ENCODE measurements at places on chromosomes 1 and 21. TPM values are rescaled to one million over a fixed set of nuclear protein-coding genes. Genes with fewer than 3 reads are reported as not detected.
A peak's percentile ranks its signal among the peaks of the same experiment; 100 is the strongest.

DNA sequence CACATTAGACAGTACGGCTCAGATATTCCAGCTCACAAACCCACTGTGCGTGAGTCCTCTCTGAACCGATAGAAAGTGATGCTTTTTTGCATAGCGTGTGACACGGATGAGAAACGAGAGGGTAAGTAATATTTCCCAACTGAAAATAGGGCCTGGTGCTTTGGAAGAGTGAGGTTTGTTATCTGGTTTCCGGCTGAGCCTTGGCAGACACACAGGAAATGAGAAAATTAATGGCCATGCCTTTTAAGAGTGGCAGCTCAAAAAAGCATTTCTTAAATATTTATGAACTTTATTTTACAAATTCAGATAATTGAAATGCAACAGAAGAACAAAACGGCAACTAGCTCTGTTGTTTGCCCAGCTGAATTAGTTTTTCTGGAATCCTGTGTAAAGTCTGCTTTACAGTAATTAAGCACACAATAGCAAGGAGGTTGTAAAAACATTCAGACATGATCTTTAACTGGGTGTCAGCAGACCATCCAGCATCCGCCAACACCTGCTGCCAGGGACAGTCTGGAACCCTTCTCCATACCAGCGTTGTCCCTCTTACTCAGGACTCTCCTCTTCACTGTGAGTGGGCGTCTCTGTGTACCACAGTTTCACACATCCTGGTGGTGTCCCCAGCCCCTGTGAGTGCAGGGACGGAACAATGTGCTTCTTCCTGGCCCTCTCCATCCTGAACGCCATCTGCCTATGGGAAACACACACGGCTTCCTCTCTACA is 155.4 kb downstream of the PGBD5 start:
- peaks cover 5% of the 10 kb centered on the region for H3K36me3 ChIP-seq
- peak overlapping the region; percentile 70 for H3K27ac ChIP-seq
- no peak for DNase-seq
- peaks cover 33% of the 10 kb centered on the region for H3K4me1 ChIP-seq

DNA sequence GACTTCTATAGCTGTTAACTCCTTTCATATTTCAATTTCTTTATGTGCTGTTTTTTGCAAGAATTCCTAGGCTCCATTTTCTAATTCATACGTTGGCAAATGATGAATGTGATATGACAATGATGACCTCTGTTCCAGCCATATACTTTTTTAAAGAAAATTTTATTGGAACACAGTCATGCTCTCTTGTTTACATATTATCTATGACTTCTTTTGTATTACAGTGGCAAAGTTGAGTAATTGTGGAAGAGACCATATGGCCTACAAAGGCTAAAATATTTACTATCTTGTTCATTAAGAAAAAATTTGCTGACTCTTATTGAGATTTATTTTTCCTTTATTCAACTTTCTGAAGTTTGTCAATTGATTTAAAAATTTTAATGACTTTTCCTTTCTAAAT is 7.1 kb downstream of the IFI44L start:
- peaks cover 82% of the 10 kb centered on the region for H3K36me3 ChIP-seq
- H3K27ac ChIP-seq = peak overlapping the region; percentile 67
- DNase-seq = no peak
- peak overlapping the region; percentile 93 for H3K4me3 ChIP-seq

GRCh38 chr21:40850071-40850470 is 3.1 kb upstream of the DSCAM start:
- no peak overlapping the region for H3K27ac ChIP-seq
- peaks cover 21% of the 10 kb centered on the region for H3K27me3 ChIP-seq
- H3K36me3 ChIP-seq = no peaks in the 10 kb centered on the region
- H3K4me3 ChIP-seq = no peak overlapping the region
- DNase-seq = no peak

DNA sequence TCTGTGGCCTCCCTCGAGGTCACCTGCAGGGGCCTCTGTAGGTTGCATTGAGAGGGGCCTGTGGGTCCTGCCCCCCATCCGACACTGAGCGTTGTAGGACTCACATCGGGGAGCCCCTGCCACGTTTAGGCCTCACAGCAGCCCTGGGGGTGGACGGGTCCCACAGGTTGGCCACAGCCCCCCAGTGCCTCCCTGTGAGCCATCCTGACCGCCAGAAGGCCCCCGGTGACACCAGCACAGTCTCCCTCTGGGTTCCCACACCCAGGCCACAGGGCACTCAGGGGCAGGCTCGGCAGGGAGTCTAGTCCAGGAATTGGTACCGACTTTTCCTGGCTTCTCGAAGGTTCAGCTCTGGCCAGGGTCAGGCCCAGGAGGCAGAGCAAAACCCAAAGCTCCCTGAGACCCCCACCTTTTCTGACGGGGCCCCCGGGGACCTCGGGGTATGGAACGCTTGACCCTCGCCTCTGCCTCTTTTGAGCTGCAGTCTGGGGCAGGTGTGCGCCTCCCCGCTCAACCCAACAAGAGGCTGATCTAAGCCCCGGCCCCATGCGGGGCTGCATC is 13.9 kb upstream of the POFUT2 start:
- no peak overlapping the region for H3K4me3 ChIP-seq
- no peak for DNase-seq
- H3K27ac ChIP-seq = no peak overlapping the region
- peaks cover 6% of the 10 kb centered on the region for H3K27me3 ChIP-seq
- peaks cover 6% of the 10 kb centered on the region for H3K4me1 ChIP-seq

DNA sequence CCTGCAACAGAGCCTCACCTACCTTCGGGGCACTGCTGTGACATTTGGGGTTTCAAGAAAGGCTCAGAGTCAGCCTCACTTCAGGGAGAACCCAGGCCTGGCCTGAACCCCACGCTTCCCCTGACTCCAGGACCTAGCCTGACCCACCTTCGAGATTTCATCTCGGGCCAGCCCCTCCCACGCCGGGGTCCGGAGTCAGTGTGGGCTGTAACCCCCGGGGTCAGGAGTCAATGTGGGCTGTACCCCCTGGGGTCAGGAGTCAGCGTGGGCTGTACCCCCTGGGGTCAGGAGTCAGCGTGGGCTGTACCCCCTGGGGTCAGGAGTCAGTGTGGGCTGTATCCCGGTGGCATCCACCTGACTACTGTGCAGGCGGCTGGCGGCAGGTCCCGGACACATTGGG is 183.0 kb upstream of the RAB4A start:
- H3K36me3 ChIP-seq = peaks cover 3% of the 10 kb centered on the region
- DNase-seq = no peak
- H3K4me3 ChIP-seq = no peak overlapping the region
- no peak overlapping the region for H3K27ac ChIP-seq
- peaks cover 4% of the 10 kb centered on the region for H3K4me1 ChIP-seq
- H3K27me3 ChIP-seq = peaks cover 33% of the 10 kb centered on the region

C1orf21 gene
- total RNA-seq = 9.6 TPM

GRCh38 chr1:196535727-196536126 is 72.5 kb downstream of the KCNT2 start:
- H3K36me3 ChIP-seq = peaks cover 2% of the 10 kb centered on the region
- no peak overlapping the region for H3K27ac ChIP-seq
- H3K4me1 ChIP-seq = no peaks in the 10 kb centered on the region
- H3K27me3 ChIP-seq = no peaks in the 10 kb centered on the region

DNA sequence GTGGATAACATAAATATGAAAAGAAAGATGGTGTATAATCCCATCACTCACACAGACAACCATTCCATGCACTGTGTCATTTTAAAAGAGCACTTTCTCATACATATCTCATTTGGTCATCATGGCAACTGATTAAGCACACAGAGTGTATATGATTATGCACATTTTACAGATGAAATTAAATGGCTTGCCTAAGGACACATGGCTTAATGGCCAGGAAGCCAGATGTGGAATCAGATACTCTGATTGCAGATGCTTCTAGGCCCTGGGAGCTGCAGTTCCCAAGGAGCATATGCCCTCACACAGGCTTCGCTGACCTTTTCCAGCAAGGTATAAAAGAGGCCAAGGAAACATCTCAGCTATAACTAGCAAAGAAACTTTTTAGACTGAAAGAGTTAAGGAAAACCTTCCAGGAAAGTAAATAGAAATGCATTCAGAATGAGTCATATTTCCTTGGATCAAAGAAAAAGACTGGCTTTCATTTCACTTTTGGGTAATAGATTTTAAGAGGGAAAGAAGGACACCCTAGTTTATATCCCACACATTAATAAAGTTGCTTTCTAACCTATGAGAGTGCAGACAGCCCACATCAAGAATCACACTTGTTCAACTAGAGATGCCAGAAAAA is 19.6 kb upstream of the FAM89A start:
- H3K36me3 ChIP-seq = no peaks in the 10 kb centered on the region
- H3K4me1 ChIP-seq = no peaks in the 10 kb centered on the region
- DNase-seq = no peak
- H3K27ac ChIP-seq = no peak overlapping the region

RIPPLY3 gene
- not detected for total RNA-seq

GRCh38 chr1:23913212-23913880 is at the start of gene CNR2:
Gene CNR2 (minus strand): TSS chr1:23913362. CDS start chr1:23875617, 37,745 bp downstream.
- peaks cover 25% of the 10 kb centered on the region for H3K27me3 ChIP-seq
- no peak within 1 kb of the TSS for H3K4me3 ChIP-seq
- H3K27ac ChIP-seq = peak within 1 kb of the TSS; percentile 41
- H3K4me1 ChIP-seq = peaks cover 50% of the 10 kb centered on the region
- peak; percentile 52 for DNase-seq
- H3K36me3 ChIP-seq = no peaks in the 10 kb centered on the region

DNA sequence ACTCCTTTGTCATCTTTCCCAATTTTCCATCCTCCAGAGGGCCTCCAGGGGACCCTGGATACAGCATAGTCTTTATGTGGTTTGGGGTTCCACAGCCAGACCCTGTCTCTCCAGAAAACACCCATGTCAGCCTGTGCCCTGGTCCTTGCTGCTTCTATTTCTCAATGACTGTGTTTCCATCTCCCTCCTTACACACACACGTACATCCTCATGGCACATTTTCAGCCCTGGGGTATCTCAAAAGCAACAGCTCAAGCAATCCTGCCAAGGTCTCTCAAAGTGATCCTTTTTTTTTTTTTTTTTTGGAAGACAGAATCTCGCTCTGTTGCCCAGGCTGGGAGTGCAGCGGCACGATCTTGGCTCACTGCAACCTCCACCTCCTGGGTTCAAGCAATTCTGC is 22.3 kb downstream of the QSOX1 start:
- H3K27me3 ChIP-seq = no peaks in the 10 kb centered on the region
- H3K4me3 ChIP-seq = no peak overlapping the region
- no peak for DNase-seq
- H3K36me3 ChIP-seq = no peaks in the 10 kb centered on the region
- H3K4me1 ChIP-seq = no peaks in the 10 kb centered on the region

- H3K36me3 ChIP-seq = peaks cover 15% of the 10 kb centered on the region
- no peak overlapping the region for H3K27ac ChIP-seq
- no peak overlapping the region for H3K4me3 ChIP-seq
- H3K27me3 ChIP-seq = no peaks in the 10 kb centered on the region
Measured at GRCh38 chr1:41557751-41558455, 73.4 kb upstream of the EDN2 start.

LCE1C gene
- total RNA-seq = not detected

GRCh38 chr1:15028102-15028501 is 125.4 kb upstream of the TMEM51 start:
- no peak for DNase-seq
- H3K4me3 ChIP-seq = no peak overlapping the region
- no peaks in the 10 kb centered on the region for H3K27me3 ChIP-seq
- no peaks in the 10 kb centered on the region for H3K4me1 ChIP-seq
- H3K27ac ChIP-seq = no peak overlapping the region

DNA sequence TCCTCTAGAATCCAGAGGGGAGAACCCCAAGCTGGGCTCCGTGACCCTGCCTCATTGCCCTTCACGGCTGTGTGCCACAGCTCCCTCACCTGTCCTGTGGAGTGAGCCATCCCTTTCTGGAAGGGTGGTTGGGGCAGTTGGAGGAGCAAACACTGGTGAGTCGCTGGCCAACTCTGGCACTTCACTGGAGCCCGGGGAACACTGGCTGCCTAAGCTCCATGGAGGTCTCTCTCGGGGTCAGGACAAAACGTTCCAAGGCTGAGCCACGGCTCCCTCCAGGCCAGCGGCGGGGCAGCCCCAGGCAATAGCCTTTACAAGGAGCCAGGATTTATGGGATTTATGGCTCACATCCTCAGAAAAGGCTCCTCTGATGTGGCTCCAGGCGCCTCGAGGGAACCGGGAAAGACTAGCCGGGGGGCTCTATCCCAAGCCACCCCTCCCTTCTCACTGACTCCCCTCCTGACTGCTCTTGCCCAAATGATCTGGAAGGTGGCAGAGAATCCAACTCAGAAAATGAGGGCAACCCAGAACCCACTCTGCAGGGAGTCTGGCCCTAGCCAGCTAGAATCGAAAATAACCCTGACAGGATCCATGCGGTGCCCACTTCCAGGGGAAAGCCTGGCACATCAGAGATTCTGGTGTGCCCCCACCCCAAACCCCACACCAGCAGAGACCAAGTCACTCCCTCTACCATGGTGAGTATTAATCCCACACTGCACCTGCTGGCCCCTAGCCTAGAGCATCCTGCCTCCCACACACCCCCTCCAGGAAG is 75.2 kb downstream of the GLIS1 start:
- peaks cover 3% of the 10 kb centered on the region for H3K27me3 ChIP-seq
- H3K4me3 ChIP-seq = no peak overlapping the region
- no peak overlapping the region for H3K27ac ChIP-seq

DNA sequence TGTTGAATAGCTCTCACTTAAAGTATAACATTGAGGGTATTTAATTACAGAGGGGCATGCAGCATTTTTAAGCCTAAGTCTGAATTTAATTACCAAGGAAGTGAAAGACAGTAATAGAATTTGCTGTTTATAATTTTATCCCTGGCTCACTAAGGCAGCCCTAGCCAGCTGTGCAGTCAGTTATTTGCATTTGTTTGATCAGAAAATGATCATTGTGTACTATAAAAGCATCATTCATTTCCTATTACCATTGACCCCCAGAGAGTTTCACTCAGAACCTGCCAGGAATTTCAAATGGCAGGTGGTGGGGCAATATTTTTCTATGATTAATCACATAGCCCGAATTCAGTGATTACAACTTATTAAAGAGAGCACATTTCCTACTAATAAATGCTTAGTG is 277.1 kb upstream of the KAZN start:
- H3K27ac ChIP-seq = no peak overlapping the region
- no peak overlapping the region for H3K4me3 ChIP-seq
- no peaks in the 10 kb centered on the region for H3K4me1 ChIP-seq
- H3K27me3 ChIP-seq = no peaks in the 10 kb centered on the region
- H3K36me3 ChIP-seq = no peaks in the 10 kb centered on the region

GRCh38 chr1:31335007-31335406 is 37.9 kb downstream of the FABP3 start:
- no peak overlapping the region for H3K4me3 ChIP-seq
- DNase-seq = no peak
- H3K4me1 ChIP-seq = no peaks in the 10 kb centered on the region
- no peaks in the 10 kb centered on the region for H3K27me3 ChIP-seq
- H3K36me3 ChIP-seq = peaks cover 8% of the 10 kb centered on the region

DNA sequence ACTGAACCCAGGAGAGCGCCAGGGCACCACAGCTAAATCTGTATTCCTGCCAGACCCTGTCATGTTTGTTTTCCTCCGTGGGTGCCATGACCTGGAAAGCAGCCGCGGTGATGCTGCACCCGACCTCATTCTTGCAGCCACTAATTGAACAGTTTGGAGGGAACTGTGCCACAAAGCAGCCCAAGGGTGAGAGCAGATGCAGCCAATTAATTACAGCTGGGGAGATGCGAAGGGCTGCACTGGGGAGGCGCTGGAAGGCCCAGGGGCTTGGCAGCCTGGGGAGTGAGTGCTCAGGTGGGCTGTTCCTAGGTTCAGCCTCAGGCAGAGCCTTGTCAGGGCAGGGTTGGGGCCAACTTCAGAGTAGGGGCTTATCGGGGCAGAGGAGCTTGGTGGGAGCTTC is 158.4 kb upstream of the CD34 start:
- H3K36me3 ChIP-seq = no peaks in the 10 kb centered on the region
- H3K4me3 ChIP-seq = no peak overlapping the region
- peaks cover 3% of the 10 kb centered on the region for H3K27me3 ChIP-seq

GRCh38 chr21:45496968-45497845 is 45.0 kb downstream of the SLC19A1 start:
- peaks cover under 1% of the 10 kb centered on the region for H3K4me1 ChIP-seq
- DNase-seq = no peak
- no peak overlapping the region for H3K4me3 ChIP-seq

SLC9C2 gene
- not detected for total RNA-seq
